ENCODE measurements at places on chromosomes 1 and 21.

DNA sequence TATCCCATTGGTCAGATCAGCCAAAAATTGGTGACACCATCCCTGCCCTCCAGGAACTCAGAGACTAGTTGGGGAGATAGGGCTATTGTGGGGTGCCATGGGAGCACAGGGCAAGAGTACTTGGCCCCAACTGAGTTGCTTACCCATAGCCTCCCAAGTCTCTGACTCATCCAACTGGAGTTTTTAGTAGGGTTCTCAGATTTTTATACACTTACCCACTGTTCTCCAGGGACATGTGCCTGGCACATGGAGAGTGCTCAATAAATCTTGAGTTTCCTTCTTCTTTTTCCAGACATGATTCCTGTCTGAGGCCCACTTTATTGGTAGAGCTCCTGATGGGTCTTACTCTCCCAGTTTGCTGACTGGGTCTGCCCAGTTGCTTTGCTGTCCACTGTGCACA is 56.7 kb downstream of the OVGP1 start:
- DNase-seq = no peak

DNA sequence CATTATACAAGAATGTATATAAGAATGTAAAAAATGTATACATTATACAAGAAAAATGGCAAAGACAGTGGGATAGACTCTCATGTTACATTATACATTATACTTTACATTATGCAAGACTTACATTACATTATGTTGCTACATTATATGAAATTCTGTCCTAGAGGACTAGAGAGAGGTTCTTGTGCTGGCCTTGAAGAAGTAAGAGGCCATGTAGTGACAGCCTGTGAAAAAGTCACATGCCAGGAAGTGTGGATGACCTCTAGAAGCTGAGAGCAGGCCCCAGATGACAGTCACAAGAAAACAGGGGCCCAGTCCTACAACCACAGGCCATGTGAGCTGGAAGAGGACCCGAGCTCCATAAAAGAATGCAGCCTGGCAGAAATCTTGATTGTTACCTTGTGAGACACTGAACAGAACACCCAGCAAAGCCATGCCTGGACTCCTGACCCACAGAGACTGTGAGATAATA is 30.5 kb upstream of the AHCYL1 start:
- DNase-seq = no peak

- no peak for DNase-seq
Observed at GRCh38 chr21:23496729-23497128, 2110.6 kb downstream of the MRPL39 start.

DNA sequence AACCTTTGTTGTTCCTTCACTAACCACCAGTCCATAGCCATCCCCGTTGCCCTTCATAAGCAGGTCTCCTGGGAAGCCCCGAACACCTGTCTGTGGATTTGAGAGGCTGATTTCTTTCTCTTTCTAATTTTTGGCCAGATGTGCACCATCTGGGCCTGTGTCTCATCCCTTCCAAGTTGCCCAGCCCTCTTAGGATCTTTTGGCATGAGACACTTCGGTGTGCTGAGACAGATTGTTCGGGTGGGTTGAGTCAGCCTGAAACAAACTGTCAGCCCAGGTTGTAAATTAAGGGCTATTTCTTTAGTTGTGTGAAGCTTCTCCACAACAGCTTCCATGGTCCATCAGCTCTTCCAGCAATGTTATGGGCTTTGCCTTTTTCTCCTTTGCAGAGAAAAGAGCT is 1.4 kb upstream of the DNAJC11 start:
- no peak for DNase-seq

- DNase-seq = no peak
Observed at GRCh38 chr1:2638466-2639115, 5.8 kb upstream of the MMEL1 start.

- DNase-seq = no peak
Observed at GRCh38 chr1:92030656-92031107, 897 bp downstream of the EPHX4 start.

- DNase-seq = no peak
Observed at GRCh38 chr1:204909109-204909508, 38.4 kb downstream of the NFASC start.

- DNase-seq = no peak
Observed at GRCh38 chr1:228081144-228081543, 1.4 kb upstream of the ARF1 start.

- no peak for DNase-seq
Observed at GRCh38 chr1:155202198-155202597, 5.5 kb downstream of the THBS3 start.

- no peak for DNase-seq
Observed at GRCh38 chr1:1044455-1045078, 24.6 kb downstream of the AGRN start.

- DNase-seq = no peak
Observed at GRCh38 chr1:216722821-216723220, 408 bp downstream of the ESRRG start.

GRCh38 chr1:94543893-94544635 is 2.5 kb upstream of the F3 start:
- DNase-seq = no peak

DNA sequence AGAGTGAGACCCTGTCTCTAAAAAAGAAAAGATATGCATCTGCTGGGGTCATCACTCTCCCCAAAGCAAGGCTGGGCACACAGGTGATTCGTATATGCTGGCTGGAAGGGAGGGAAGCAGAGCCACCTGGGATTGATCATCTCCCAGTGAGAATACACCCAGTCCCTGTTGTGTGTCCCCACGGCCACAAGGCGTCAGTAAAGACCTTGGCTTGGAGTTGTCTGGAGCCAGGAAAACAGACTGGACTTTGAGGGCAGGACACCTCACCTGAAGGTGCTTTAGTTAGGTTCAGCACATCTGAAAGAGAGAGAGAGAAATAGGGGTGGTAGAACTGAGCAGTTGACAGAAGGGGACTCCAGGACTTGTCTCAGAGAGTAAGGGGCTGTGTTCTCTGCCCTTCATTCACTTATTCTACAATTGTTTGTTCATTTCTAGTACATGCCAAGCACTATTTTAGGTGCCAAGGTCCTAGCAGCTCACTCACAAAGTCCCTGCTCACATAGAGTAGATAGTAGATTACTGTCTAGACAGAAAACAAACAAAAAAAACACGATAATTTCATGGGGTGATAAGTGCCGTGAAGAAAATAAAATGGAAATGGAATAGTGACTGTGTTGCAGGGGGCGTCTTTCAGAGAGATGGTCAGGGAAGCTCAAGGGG is 13.5 kb downstream of the CITED4 start:
- no peak for DNase-seq

GRCh38 chr1:210505601-210506496 is 177.1 kb downstream of the HHAT start:
- no peak for DNase-seq

DNA sequence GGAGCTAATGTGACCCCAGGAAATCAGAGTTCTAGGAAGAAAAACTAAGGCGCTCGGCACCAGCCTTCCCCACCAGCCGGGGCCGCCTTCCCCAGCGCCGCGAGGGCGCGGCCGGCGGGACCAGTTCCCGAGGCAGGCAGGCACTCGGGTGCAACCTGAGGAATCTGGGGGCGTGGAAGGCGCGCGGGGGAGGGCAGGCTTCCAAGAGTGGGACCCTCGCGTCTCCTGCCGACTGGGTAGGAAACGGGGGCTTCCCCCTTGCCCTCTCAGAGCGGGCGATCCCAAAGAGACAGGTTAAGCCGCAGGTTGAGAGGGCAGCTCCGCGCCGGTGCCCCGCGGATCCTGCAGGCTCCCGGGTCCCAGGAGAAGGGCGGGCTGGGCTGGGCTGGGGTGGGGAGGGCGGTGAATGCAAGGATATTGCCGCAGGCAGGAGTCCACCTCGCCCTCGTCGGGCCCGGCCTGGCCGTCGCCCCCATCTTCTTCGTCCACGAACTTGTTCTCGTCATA is 431 bp downstream of the ARPC5 start:
- DNase-seq = no peak

DNA sequence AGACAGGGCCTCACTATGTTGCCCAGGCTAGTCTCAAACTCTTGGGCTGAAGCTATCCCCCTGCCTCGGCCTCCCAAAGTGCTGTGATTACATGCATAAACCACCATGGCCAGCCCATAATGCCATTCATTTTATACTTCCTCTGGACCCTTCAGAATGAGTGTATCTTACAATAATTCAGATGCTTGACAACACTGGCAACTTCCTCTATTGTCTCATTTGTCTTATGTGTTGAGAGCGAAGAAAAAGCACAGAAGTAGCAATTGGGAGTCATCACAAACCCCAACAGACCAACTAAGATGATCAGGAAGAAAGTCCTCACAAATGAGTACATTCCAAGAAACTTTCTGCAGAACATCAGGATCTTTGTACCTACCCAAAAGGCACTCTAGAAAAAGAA is 191.9 kb downstream of the RERE start:
- DNase-seq = no peak
